ENCODE measurements at places on chromosomes 5 and 9.

- no peak for DNase-seq
These were observed 14.7 kb upstream of the SFXN1 start for GRCh38 chr5:175463641-175464040.

GRCh38 chr9:97527626-97528528 is 26.4 kb downstream of the TMOD1 start:
- no peak for DNase-seq

GRCh38 chr5:7857926-7858632 is 7.1 kb upstream of the CFAP90 start:
- no peak for DNase-seq

DNA sequence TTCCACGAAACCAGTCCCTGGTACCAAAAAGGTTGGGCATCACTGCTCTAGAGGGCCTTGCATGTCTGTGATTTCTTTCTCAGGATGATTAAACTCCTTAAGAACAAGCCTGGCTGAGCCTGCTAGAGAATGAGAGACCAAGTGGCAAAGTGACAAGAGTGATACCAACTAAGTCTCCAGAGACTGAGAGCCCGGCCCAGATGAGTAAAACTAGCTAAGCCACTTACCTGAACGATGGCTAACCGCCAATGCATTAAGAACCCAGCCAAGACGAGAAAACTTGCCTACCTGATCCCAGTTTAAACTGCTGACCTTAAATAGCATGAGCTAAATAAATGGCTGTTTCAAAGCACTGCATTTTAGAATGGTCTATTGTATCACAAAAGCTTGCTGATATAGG is 5.6 kb upstream of the CCDC152 start:
- no peak for DNase-seq

DNA sequence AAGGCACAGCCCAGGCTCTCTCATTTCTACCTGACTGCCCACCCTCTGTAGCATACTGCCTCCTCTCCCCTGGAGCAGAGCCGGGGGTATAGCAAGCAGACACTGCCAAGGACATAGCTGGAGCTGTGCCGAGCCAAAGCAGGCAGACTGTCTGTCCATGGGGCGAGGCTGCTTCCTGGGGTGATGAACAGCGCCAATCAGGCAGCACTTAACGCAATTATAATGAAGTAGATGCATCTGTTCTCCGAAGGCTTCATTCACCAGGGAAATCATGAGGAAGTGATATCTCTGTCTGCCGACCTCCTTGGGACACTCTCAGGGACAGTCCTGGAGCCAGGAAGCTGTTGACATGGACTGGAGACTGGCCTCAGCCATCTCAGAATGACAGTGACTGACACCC is 230.7 kb downstream of the ASTN2 start:
- no peak for DNase-seq

Data from left lung (tissue), 14 donors.